ENCODE measurements at places on chromosomes 12 and 14.

DNA sequence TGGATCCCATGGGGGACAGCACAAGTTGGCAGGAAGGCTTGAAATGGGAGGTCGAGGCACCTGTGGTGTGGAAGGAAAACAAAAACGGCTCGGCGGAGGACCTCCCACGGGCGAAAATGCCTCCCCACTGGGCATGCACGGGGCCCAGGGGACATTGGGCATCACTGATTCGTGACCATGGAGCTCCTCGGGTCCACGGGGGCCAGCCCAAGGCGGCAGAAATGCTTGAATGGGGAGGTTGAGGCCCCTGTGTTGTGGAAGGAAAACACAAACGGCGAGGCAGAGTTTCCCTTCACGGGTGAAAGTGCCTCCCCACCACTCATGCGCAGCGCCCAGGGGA is 376.0 kb downstream of the ALG10 start:
- DNase-seq: no peak

GRCh38 chr14:24078146-24078545 is 6.8 kb downstream of the CPNE6 start:
- no peak for DNase-seq

DNA sequence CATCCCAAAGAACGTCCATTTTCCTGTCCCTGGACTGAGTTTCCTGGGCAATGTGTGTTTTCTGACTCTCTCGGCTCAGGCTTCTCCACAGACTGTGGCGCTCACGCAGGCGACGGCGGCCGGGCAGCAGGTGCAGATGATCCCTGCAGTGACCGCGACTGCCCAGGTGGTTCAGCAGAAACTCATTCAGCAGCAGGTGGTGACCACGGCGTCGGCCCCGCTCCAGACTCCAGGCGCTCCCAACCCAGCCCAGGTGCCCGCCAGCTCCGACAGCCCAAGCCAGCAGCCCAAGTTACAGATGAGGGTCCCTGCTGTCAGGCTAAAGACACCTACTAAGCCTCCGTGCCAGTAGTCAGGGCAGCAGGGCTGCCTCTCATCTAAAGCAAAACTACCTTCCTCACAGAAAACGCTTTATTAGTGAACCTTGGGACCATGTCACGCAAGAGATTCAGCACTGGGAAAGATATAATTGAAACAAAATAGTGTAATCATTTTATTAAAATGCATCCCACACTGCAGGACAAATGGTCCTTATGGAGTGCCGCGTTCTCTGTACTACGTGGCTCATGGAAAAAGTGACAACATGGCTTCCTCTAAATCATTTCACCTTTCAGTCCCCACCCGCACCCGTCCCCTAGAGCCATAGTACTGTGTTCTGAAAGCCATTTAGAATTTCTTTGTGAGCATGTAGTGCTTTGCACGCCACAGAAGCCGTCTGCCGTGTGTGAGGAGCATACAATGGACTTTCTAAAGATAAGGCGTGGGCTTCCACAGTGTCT is 66.6 kb downstream of the DDX51 start:
- no peak for DNase-seq

DNA sequence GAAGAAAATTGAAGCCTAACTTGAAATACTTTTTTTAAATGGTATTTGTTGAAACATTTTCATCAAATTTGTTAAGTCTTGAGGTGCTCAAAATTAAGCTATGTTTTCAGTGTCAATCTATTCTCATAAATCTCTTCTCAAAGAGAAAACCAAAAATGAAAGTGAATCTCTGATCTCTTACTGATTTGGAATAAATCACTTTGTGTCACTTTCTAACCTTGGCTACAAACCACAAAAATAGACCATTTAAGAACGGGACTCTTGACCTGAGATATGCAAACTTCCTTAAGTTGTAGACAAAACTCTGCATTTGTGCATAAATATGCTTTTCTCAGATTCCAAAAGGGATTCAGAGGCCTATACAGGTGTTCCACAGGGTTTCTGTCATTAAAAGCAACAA is 192.9 kb downstream of the SEC23A start:
- no peak for DNase-seq

GRCh38 chr14:36424478-36425102 is 95.4 kb downstream of the NKX2-1 start:
- no peak for DNase-seq

- DNase-seq: no peak
Measured at GRCh38 chr12:47672068-47672467, 33.8 kb downstream of the RPAP3 start.

DNA sequence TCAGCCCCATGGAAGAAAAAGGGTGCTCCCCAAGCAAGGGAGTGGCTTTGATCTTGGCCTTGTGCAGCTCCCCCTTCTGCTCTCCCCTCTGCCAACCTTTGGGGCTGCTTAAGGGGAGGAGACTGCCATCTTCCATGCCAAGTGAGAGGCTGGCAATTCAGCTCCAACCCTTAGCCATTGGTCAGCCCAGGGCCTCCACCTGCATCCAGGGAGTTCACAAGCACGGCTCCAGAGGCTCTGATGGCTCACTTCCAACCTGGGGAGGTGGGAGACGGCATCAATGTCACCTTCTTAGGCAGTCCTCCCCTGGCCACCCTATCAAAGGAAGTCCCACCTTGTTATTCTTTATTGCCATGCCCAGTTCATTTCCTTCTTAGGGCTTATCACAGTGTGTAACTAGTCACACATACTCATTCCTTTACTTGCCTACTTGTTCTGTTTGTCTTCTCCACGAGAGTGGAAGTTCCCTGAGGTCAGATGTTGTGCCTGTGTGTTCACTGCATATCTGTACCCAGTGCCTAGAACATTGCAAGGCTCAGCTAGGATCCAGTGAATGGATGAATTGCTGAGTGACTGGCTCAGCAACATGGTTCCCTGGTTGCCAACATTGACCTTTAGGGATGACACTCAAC is 5.0 kb downstream of the HDAC7 start:
- DNase-seq: no peak

GRCh38 chr12:107254258-107254856 is 161.0 kb upstream of the CRY1 start:
- DNase-seq: no peak

DNA sequence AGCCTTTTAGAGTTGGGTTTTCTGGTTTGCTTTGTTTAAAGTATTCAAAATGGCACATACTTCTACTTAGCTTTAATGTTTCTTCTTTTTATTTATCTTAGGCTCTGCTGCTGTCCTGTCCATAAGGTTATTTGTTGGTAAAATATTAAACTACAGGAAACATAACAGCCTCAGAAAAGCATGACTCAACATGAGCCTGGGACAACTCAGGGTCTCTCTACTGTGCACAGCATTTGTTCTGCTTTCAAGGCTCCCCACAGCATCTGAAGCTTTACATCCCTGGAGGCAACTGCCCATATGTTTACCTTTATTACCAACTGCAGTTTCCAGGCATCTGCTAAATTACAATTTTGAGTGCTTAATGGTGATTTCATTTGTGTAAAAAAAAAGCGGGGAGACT is 954.2 kb upstream of the FBXO33 start:
- no peak for DNase-seq

DNA sequence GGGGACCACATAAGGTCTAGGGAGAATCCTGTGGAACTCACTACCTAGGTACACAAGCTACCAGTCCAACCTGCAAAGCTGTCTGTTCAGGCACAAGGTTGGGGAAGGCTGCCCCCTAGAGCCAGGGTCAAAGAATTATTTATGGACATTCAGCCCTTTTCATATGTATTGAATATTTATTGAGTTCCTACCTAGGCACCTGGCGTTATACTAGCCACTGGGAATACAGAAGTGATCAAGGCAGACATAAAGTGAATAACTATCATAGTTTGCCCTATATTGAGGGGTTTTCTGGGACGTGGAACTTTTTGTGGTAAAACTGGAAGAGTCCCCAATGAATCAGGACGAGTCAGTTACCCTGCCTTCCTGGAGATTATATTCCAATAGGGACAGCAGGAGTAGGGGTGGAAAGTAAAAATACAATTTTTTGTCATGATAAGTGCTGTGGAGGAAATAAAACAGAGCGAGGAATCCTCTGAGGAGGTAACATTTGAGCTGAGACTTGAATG is 5.8 kb upstream of the SLC48A1 start:
- peak; percentile 19 for DNase-seq

- DNase-seq: no peak
Measured at GRCh38 chr14:54025661-54026060, 69.0 kb upstream of the BMP4 start.

GRCh38 chr12:25107920-25108319 is 87.0 kb downstream of the DNAI7 start:
- DNase-seq: no peak

- DNase-seq: no peak
Measured at GRCh38 chr12:121992059-121992879, 29.4 kb upstream of the BCL7A start.

- DNase-seq: no peak
Measured at GRCh38 chr14:100561005-100561404, 26.2 kb downstream of the BEGAIN start.

- DNase-seq: no peak
Measured at GRCh38 chr12:116122628-116123027, 154.9 kb downstream of the MED13L start.

DNA sequence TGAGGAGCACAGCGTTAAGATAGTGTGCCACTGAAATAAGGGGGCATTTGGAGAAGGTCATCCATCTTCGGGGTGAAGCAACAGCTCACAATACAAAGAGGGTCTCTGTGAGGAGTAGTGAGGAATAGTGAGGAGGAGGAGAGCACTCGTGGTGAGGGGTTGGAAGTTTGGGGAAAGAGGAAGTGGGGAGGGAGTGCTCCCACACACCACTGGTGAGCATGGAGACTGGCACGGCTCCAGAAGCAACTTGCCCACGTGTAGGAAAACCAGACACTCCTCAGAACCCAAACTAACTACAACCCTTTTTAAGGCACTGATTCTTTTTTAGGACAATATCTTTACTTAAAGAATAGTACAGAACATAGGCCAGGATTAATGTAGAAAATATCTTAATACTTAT is 48.9 kb downstream of the GALNT8 start:
- no peak for DNase-seq

All from activated naive CD4-positive, alpha-beta T cell (primary cell).